ENCODE measurements at places on chromosomes 6 and 20. TPM values are rescaled to one million over a fixed set of nuclear protein-coding genes. Genes with fewer than 3 reads are reported as not detected.

DNA sequence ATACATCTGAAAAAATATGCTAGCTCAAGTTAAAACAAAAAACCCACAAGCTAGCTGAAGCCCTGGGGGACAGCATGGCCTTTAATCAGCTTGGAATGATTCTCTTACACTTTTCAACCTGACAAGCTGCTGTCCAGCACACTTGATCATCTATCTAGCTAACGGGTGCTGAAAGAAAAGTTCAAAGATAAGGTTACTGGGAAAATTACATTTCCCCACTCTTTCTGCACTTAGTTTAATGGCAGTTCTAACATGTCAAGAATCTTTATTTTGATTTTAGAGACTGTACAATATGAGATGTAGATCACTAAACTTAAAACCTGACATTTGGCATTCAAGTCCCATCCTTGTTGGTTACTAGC is 53.4 kb downstream of the STK4 start:
- no peak overlapping the region for H3K4me3 ChIP-seq
- H3K27me3 ChIP-seq, result no peaks in the 10 kb centered on the region
- no peak for DNase-seq
- no peaks in the 10 kb centered on the region for H3K4me1 ChIP-seq
- H3K36me3 ChIP-seq, result no peaks in the 10 kb centered on the region

DNA sequence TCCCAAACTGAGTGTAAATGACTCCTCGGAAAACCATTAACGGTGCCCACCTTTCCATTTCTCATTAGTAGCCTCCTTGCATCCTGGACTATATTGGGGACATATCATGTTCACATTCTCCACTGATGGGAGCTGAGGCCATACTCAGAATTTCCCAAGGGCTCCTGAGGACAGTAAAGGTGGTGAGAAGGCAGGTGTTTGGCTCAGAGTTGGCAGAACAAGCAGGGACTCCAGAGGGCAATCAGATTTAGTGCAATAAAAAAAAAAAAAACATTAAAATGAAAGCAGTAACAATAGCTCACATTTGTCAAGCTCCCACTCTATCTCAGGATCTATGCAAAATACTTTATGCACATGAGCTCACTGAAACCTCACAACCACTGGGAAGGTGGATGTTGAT is 401.4 kb downstream of the MAFB start:
- no peak overlapping the region for H3K4me3 ChIP-seq
- H3K4me1 ChIP-seq, result peaks cover 17% of the 10 kb centered on the region
- H3K27ac ChIP-seq, result peak overlapping the region; percentile 74
- no peaks in the 10 kb centered on the region for H3K27me3 ChIP-seq
- DNase-seq, result no peak

GRCh38 chr6:145670311-145670710 is 65.0 kb downstream of the EPM2A start:
- peaks cover 5% of the 10 kb centered on the region for H3K4me1 ChIP-seq
- DNase-seq, result no peak
- no peaks in the 10 kb centered on the region for H3K36me3 ChIP-seq

- no peaks in the 10 kb centered on the region for H3K36me3 ChIP-seq
- H3K4me3 ChIP-seq, result no peak overlapping the region
- no peaks in the 10 kb centered on the region for H3K27me3 ChIP-seq
- no peak for DNase-seq
- H3K27ac ChIP-seq, result no peak overlapping the region
These were observed 32.4 kb upstream of the SMOC2 start for GRCh38 chr6:168408504-168409136.

CALHM4 gene
- total RNA-seq, result 0.34 TPM

SPO11 gene
- total RNA-seq, result not detected

DNA sequence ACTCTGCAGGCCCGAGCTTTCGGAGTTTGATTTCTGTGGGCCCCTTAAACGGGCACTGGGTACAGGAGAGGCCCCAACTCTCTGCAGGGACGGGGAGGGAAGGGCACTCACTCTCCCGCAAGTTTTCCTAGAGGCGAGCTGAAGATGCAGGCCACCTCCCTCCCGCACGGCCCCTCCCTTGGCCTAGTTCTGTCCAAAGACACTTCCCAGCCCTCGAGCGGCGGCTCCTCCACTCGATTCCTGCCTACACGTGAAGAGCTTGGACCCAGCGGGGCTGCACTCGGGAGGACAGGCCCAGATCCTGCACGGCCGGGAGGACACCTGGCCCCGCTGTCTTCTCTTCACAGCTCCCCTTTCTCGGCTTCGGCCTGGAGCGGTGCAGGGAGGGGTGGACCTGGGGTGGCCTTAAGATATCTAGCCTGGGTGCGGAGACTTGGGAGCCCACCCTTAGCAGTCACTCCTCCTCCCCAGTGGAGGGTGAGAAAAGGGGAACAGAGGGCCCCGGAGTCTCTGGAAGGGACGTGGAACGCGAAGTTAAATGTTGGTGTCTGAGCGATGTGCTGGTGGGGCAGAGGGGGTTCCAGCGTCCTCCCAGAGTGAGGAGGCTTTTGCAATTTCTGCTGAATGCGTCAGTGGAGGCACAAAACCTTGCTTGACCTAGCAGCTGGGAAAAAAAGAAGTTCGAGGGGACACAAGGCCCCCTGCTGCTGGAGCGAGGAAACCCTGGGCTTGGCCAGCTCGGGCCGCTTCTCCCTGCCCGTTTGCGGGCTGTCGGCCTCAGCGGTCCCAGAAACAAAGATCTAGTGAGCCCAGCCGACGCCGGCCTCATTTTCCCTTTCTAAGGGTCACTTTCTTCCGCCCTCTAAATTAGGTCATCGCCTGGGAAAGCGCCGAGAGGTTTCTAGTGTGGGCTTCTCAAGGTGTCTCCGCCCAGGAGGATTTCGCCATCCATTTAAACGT is 4.9 kb downstream of the OLIG3 start:
- no peak for DNase-seq
- H3K36me3 ChIP-seq, result no peaks in the 10 kb centered on the region
- H3K27me3 ChIP-seq, result peaks cover 99% of the 10 kb centered on the region

DNA sequence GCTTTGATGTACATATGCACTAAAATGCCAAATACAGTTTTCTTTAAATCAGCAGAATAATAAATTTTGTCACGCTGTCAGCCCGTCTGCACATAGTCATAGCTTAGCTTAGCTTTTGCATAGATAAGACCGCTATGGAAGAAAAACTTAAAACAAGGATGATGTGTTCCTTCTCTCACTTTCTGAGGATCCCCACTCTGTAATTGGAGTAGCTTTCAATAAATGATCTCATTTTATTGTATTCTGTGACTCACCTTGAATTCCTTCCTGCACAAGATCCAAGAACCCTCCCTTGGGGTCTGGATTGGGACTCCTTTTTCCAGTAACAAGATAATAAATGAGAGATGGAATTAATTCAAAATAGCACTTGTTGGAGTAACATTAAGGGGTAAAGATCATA is 186.2 kb downstream of the CDH26 start:
- no peak overlapping the region for H3K27ac ChIP-seq
- no peaks in the 10 kb centered on the region for H3K36me3 ChIP-seq
- no peaks in the 10 kb centered on the region for H3K4me1 ChIP-seq
- H3K4me3 ChIP-seq, result no peak overlapping the region
- no peaks in the 10 kb centered on the region for H3K27me3 ChIP-seq
- DNase-seq, result no peak

- H3K27ac ChIP-seq, result no peak overlapping the region
- no peaks in the 10 kb centered on the region for H3K36me3 ChIP-seq
- no peak for DNase-seq
These were observed 20.0 kb upstream of the MPC1 start for GRCh38 chr6:166402582-166403277.

- H3K27ac ChIP-seq, result no peak overlapping the region
- peak; percentile 67 for DNase-seq
- no peaks in the 10 kb centered on the region for H3K36me3 ChIP-seq
- H3K27me3 ChIP-seq, result no peaks in the 10 kb centered on the region
These were observed 91.3 kb upstream of the SHLD1 start for GRCh38 chr20:5658912-5659345.
